Activated T-helper 2 cell treated with anti-CD3 and anti-CD28 coated beads, Interferon-gamma antibody, Interleukin-2, Interleukin-4, amounts not matched to agents 10 μg/mL and 5 μg/mL and 100 μg/mL, durations not matched to agents 14 hours and 24 hours and 36 hours (primary cell): ENCODE measurements at places on chromosomes 7 and 10.
A peak's percentile ranks its signal among the peaks of the same experiment; 100 is the strongest.

DNA sequence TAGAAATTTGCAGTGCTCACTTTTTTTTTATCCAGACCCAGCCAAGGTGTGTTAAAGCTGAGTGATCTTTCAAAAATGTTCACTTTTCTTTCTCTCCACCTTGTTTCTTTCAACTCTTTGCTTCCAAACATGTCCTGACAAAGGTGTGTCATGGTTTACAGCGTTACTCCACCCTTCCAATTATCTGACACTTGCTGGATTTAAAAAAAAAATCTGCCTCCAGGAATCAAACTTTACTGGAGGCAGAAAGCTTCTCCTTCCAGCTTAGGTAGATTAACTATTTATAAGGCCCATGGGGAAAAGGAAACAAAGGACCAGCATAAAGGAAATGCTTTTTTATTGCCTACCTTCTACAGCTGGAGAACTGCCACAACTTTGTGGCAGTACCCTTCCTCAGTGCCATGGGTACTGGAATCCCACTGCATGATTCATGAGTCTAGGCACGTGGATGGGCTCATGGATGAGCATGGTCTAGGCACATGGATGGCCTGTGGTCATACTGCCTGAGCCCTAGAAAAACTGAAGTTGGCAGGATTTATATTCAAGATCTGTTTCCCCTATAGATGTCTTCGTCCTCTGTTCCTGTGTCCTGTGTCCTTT lies at the start of gene COL17A1:
TSS of gene COL17A1 (minus strand) at position 80 of the 600 bp plus-strand sequence. CDS start 5,207 bp downstream, outside the sequence.
- H3K27ac ChIP-seq: no peak within 1 kb of the TSS
- peaks cover 11% of the 10 kb centered on the region for H3K27me3 ChIP-seq
- H3K4me3 ChIP-seq: no peak within 1 kb of the TSS
- no peaks in the 10 kb centered on the region for H3K4me1 ChIP-seq
- H3K36me3 ChIP-seq: no peaks in the 10 kb centered on the region

GRCh38 chr7:27782849-27783248 lies 42.9 kb downstream of the TAX1BP1 start:
- H3K36me3 ChIP-seq: peaks cover 36% of the 10 kb centered on the region
- H3K4me1 ChIP-seq: peaks cover 16% of the 10 kb centered on the region
- no peak overlapping the region for H3K4me3 ChIP-seq
- DNase-seq: no peak
- H3K27me3 ChIP-seq: no peaks in the 10 kb centered on the region
- H3K27ac ChIP-seq: no peak overlapping the region

GRCh38 chr10:88236121-88236743 lies 346.9 kb downstream of the RNLS start:
- peaks cover 9% of the 10 kb centered on the region for H3K27me3 ChIP-seq
- DNase-seq: no peak
- H3K27ac ChIP-seq: no peak overlapping the region
- H3K4me1 ChIP-seq: peaks cover 4% of the 10 kb centered on the region

- H3K36me3 ChIP-seq: no peaks in the 10 kb centered on the region
- no peaks in the 10 kb centered on the region for H3K4me1 ChIP-seq
- no peak overlapping the region for H3K4me3 ChIP-seq
- H3K27ac ChIP-seq: no peak overlapping the region
- peaks cover 2% of the 10 kb centered on the region for H3K27me3 ChIP-seq
Measured at GRCh38 chr10:98486421-98486820, 39.7 kb upstream of the HPS1 start.

DNA sequence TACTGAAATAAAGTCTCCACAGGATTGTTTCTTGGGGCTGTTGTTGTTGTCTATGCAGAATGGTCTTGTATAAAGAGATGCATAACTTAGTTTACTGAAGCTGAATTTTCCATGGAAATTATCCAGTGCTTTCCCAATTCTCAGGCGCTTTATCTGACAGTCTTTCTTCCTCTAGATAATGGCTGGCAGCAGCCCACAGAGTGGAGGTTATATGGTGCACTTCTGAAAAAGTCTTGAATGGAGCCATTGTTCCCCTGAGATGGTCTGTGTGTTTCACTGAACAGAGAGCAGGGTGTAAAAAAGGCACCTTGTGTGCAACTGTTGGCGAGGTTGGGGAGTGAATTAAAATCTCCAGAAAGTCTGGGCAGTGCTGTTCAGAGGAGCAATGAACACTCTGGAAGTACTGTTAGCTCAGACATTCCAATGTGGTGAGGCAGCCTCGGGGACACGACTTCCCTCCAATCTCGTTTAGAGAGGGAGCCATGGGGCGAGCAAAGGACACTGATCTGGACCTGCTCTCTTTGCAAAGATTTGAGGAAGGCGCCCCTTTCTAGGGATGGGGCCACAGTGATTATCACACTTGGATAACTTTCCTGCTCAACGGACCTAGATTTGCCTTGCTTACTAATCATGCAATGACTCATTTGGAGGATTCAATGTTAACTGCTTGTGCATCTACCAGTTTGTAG lies 2.0 kb upstream of the PLCE1 start:
- no peak for DNase-seq
- H3K27me3 ChIP-seq: peaks cover 53% of the 10 kb centered on the region
- H3K4me3 ChIP-seq: no peak overlapping the region
- peaks cover 1% of the 10 kb centered on the region for H3K4me1 ChIP-seq

GRCh38 chr7:7719236-7719635 lies 829 bp upstream of the RPA3 start:
- peaks cover 23% of the 10 kb centered on the region for H3K4me1 ChIP-seq
- H3K36me3 ChIP-seq: peaks cover 11% of the 10 kb centered on the region
- no peak overlapping the region for H3K4me3 ChIP-seq
- peak; percentile 45 for DNase-seq
- H3K27ac ChIP-seq: peak overlapping the region; percentile 47

GRCh38 chr10:88499569-88500470 lies 83.3 kb downstream of the RNLS start:
- H3K27me3 ChIP-seq: peaks cover 29% of the 10 kb centered on the region
- H3K4me1 ChIP-seq: peaks cover 2% of the 10 kb centered on the region
- no peak for DNase-seq
- H3K36me3 ChIP-seq: no peaks in the 10 kb centered on the region
- no peak overlapping the region for H3K4me3 ChIP-seq
- no peak overlapping the region for H3K27ac ChIP-seq

DNA sequence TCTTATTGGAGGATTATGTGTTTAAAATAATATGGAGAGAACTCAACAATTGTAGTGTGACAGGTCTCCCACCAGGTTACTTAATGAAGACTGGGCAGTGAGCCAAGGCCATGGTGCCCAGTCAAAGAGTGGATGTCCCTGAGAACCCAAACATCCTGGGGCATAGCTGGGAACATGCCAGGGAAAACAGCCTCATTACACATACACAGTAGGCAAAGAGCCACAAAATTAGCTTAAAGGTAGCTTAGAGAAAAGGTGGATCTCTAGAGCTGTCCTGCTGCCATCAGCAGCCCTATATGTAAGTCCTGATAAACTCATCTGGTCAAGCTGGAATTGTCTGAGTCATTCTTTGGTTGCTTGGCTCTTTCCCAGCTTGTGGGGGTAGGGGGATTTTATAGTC lies 287.8 kb downstream of the PHF14 start:
- H3K4me3 ChIP-seq: no peak overlapping the region
- H3K27me3 ChIP-seq: peaks cover 4% of the 10 kb centered on the region
- no peak for DNase-seq
- no peak overlapping the region for H3K27ac ChIP-seq
- H3K4me1 ChIP-seq: no peaks in the 10 kb centered on the region

DNA sequence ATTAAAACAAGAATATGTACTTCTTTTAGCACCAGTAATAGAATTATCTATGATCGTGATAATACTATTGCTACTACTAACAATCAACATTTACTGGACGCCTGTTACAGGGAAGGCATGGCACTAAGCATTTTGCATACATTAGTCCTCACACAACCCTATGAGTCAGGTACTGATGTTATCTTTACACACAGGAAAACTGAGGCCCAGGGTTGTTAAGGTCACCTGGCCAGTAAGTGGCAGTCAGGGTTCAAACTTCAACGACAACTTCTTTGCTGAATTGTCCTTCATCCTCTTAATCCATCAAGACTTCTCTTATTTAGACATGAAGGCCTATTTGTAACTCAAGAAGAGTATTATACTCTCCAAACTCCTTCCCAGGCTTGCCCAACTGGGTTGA lies 41.9 kb upstream of the ACSL5 start:
- peaks cover 10% of the 10 kb centered on the region for H3K27me3 ChIP-seq
- H3K27ac ChIP-seq: no peak overlapping the region
- H3K4me3 ChIP-seq: no peak overlapping the region
- no peak for DNase-seq

DNA sequence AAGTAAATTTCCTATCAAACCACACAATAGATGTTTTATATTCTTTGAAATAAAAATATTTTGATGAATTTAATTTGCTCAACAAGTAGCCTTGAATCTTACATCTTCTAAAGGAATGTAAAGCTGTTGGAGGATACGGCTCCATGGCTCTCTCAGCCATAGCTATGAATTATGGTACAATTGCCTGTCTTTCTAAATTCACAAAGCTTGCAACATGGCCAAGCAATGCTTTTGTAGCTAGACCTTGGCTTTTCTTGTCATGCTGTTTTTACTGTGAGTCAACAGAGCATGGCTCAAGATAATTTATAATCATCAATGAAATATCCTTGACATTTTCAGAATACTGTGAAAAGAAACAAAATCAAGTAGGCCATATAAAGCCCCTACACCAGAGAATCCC lies 286.7 kb downstream of the CACNA2D1 start:
- no peak overlapping the region for H3K4me3 ChIP-seq
- no peak overlapping the region for H3K27ac ChIP-seq
- H3K4me1 ChIP-seq: no peaks in the 10 kb centered on the region
- no peaks in the 10 kb centered on the region for H3K27me3 ChIP-seq
- no peaks in the 10 kb centered on the region for H3K36me3 ChIP-seq
- DNase-seq: no peak

DNA sequence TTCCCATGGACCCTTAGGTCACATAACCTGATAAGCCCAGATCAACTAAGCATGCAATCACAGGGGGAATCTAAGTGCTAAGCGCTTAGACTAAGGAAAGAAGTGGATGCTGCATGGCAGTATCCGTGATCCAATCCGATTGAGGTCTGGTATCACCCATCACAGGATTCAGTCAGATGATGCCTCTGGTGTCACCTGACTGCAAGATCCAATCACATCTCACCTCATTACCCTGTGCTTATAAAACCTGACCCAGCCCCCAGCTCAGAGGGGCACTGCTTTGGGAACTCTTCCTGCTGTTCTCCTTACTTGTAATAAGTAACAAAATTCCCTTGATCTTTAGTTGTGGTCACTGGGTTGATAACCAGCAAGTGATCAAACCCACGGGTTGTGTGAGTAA lies 84.7 kb upstream of the TMEM168 start:
- H3K4me3 ChIP-seq: no peak overlapping the region
- no peak overlapping the region for H3K27ac ChIP-seq
- H3K4me1 ChIP-seq: no peaks in the 10 kb centered on the region
- no peaks in the 10 kb centered on the region for H3K27me3 ChIP-seq
- H3K36me3 ChIP-seq: no peaks in the 10 kb centered on the region

GRCh38 chr10:102419269-102420180 lies 940 bp upstream of the PSD start:
- H3K4me3 ChIP-seq: peak overlapping the region; percentile 93
- H3K36me3 ChIP-seq: peaks cover 4% of the 10 kb centered on the region
- peak; percentile 78 for DNase-seq

DNA sequence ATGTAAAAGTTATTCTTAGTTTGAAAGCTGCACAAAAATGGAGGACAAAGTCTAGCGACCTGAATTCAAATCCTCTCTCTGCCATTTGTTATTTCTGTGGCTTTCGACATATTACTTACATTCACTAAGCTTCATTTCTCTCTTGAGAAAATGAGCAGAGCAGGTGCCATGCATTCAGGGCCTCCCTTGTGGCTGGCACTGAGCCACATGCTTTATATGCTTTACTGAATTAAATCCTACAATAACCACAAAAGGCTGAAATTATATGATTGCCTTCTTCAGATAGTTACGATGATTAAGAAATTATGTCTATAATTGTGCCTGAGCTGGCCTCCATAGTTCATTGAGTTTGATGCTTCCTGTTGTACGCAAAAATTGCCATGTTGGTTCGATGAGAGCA lies 98.7 kb downstream of the NPSR1 start:
- no peaks in the 10 kb centered on the region for H3K27me3 ChIP-seq
- H3K27ac ChIP-seq: no peak overlapping the region
- no peak overlapping the region for H3K4me3 ChIP-seq
- no peak for DNase-seq
- H3K36me3 ChIP-seq: no peaks in the 10 kb centered on the region
- H3K4me1 ChIP-seq: no peaks in the 10 kb centered on the region

DNA sequence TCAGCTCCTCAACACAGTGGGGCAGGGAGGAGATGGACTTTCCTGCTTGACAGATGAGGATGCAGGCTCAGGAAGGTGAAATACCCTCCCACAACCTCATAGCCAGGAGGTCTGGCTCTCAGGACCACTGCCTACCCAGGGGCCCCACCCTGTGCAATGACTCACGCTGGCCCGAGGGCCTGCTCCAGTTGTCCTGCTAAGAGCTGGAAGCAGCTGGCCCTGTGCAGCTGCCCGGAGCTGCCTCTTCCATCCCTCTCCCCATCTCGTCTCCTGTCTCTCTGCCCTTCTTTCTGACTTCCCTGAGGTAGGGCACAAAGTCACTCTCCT lies 123.9 kb downstream of the ZMIZ1 start:
- no peaks in the 10 kb centered on the region for H3K27me3 ChIP-seq
- H3K27ac ChIP-seq: no peak overlapping the region
- H3K4me3 ChIP-seq: no peak overlapping the region
- H3K4me1 ChIP-seq: peaks cover 3% of the 10 kb centered on the region
- DNase-seq: no peak

- no peaks in the 10 kb centered on the region for H3K36me3 ChIP-seq
- no peaks in the 10 kb centered on the region for H3K4me1 ChIP-seq
- H3K27ac ChIP-seq: no peak overlapping the region
Measured at GRCh38 chr10:106559442-106559841, 605.1 kb downstream of the SORCS1 start.

- no peak overlapping the region for H3K27ac ChIP-seq
- H3K4me3 ChIP-seq: peak overlapping the region; percentile 72
- peak; percentile 44 for DNase-seq
- H3K4me1 ChIP-seq: peaks cover 39% of the 10 kb centered on the region
- no peaks in the 10 kb centered on the region for H3K36me3 ChIP-seq
- H3K27me3 ChIP-seq: peaks cover 69% of the 10 kb centered on the region
Measured at GRCh38 chr10:21516242-21517131, 9.0 kb downstream of the SKIDA1 start.

DNA sequence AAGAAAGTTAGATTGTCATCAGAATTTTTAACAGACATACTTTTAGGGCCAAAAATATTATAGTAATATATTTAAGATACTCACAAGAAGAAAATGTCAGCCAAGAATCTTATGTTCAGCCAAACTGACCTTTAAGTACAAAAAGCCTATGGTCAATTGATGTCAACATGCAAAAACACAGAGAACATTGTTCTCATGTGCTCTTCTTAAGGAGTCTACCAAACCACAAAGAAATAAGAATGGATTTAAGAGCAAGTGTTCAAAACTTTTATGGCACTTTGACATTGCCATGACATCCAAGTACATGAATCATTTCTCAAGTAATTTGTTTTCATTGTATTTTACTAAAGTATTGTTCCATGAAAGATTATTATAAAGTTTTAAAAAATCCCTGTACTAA lies 180.4 kb downstream of the TMEM26 start:
- no peaks in the 10 kb centered on the region for H3K36me3 ChIP-seq
- no peaks in the 10 kb centered on the region for H3K4me1 ChIP-seq
- H3K4me3 ChIP-seq: no peak overlapping the region

- no peaks in the 10 kb centered on the region for H3K27me3 ChIP-seq
- H3K4me3 ChIP-seq: no peak overlapping the region
- peaks cover 68% of the 10 kb centered on the region for H3K36me3 ChIP-seq
Measured at GRCh38 chr10:22704942-22705341, 9.4 kb downstream of the PIP4K2A start.
